ENCODE measurements at places on chromosomes 13 and 19.

- no peaks in the 10 kb centered on the region for H3K4me1 ChIP-seq
- DNase-seq, result peak; percentile 36
Observed at GRCh38 chr13:35293579-35294226, 182.8 kb downstream of the MAB21L1 start.

GRCh38 chr13:71864986-71865873, 1.8 kb downstream of the DACH1 start:
- H3K4me3 ChIP-seq, result peak overlapping the region; percentile 65
- H3K4me1 ChIP-seq, result peaks cover 13% of the 10 kb centered on the region
- peak; percentile 20 for DNase-seq
- no peak overlapping the region for H3K27ac ChIP-seq
- H3K36me3 ChIP-seq, result no peaks in the 10 kb centered on the region

GRCh38 chr19:3668331-3669081, 31.8 kb downstream of the PIP5K1C start:
- peaks cover 44% of the 10 kb centered on the region for H3K4me1 ChIP-seq
- H3K36me3 ChIP-seq, result no peaks in the 10 kb centered on the region
- H3K4me3 ChIP-seq, result no peak overlapping the region
- H3K27me3 ChIP-seq, result no peaks in the 10 kb centered on the region
- DNase-seq, result peak; percentile 26

GRCh38 chr13:40798380-40798779, 9.0 kb downstream of the SLC25A15 start:
- no peak overlapping the region for H3K4me3 ChIP-seq
- H3K27me3 ChIP-seq, result no peaks in the 10 kb centered on the region
- peaks cover 24% of the 10 kb centered on the region for H3K36me3 ChIP-seq
- DNase-seq, result no peak

DNA sequence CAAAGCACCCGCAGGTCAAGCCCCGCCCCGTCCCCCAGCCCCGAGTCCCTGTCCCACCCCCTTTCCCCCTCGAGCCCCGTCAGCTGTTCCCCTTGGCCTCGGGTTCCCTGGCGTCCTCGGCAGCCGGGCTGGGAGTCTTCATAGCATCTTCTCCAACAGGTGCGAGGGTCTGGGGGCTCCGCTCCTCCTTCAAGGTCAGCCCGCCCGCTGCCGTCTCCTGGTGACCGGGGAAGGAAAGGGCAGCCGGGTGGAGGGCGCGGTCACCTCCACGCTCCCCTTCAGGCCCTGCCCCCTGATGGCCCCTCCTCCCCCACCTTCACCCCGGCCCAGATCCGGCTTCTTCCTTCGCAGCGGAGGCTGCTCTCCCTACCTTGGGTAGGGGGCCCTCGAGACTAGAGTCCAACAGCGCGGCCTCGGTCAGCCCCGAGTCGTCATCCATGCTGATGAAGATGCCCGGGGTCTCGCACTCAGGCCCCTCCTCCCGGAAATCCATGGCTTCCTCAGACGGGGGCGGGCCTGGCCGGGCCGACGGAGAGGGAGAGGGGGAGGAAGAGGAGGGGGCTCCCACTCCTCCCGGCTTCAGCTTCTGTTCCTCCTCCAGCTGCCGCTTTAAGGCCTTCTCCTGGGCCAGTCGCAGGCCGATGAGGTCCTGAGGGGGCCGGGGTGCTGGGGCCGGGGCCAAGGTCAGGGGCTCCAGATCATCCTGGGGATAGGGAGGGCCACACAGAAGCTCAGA, 541 bp upstream of the RSPH6A start:
- peaks cover 8% of the 10 kb centered on the region for H3K4me1 ChIP-seq
- H3K27me3 ChIP-seq, result no peaks in the 10 kb centered on the region
- peaks cover 4% of the 10 kb centered on the region for H3K36me3 ChIP-seq
- H3K4me3 ChIP-seq, result no peak overlapping the region
- H3K27ac ChIP-seq, result no peak overlapping the region

- no peaks in the 10 kb centered on the region for H3K4me1 ChIP-seq
- no peaks in the 10 kb centered on the region for H3K27me3 ChIP-seq
- no peaks in the 10 kb centered on the region for H3K36me3 ChIP-seq
- no peak overlapping the region for H3K4me3 ChIP-seq
- no peak for DNase-seq
Observed at GRCh38 chr13:85741017-85741416, 58.2 kb downstream of the SLITRK6 start.

DNA sequence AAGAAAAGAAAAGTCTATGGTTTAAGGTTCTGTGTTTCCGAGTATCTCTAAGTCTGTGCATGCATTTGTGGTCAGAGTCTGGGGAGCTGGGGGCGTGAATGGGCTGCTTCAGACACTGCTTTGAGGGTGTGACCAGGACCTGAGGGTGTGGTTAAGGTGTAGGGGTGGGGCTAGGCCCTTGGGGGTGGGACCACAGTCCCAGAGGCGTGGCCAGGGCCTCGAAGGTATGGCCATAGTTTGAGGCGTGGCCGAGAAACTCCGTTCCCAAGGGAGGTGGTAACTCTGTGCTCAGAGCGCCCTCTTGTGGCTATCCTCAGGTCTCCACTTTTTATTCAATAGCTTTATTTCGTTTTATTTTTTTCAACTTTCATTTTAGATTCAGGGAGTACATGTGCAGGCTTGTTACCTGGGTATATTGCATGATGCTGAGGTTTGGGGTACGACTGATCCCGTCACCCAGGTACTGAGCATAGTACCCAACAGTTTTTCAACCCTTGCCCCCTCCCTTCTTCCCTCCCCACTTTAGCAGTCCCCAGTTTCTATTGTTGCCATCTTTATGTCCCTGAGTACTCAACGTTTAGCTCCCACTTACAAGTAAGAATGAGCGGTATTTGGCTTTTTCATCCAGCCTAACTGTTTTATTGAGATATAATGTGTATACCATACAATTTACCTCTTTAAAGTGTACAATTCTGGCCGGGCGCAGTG, 7.0 kb upstream of the CBLC start:
- H3K27ac ChIP-seq, result no peak overlapping the region
- H3K36me3 ChIP-seq, result no peaks in the 10 kb centered on the region
- no peaks in the 10 kb centered on the region for H3K27me3 ChIP-seq
- H3K4me1 ChIP-seq, result peaks cover 14% of the 10 kb centered on the region
- H3K4me3 ChIP-seq, result no peak overlapping the region

DNA sequence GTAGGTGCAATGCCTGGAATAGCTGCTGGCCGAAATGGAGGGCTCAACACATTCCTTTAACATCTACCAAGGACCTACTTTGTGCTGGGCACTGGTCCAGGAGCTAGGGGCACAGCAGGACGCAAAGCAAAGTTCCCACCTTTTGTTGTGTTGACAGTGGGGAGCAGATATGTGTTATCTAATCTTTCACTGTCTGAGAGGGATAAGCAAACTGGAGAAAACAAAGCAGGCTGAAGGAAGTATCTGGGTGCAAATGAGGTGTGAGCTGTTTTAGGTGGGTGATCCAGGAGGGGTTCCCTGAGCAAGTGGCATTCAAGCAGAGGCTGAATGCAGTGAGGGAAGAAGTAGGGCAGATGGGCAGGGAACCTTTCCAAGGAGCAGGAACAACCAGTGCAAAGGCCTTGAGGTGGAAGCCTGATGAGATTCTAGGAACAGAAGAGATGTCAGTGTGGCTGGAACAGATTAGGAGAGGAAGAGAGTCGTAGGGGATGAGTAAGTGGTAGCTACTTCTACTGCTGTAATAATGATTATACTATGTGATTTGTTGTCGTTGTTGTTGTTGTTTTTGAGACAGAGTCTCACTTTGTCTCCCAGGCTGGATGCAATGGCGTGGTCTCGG, 2.2 kb upstream of the PLAUR start:
- no peak overlapping the region for H3K27ac ChIP-seq
- no peak overlapping the region for H3K4me3 ChIP-seq
- H3K4me1 ChIP-seq, result peaks cover 35% of the 10 kb centered on the region

DNA sequence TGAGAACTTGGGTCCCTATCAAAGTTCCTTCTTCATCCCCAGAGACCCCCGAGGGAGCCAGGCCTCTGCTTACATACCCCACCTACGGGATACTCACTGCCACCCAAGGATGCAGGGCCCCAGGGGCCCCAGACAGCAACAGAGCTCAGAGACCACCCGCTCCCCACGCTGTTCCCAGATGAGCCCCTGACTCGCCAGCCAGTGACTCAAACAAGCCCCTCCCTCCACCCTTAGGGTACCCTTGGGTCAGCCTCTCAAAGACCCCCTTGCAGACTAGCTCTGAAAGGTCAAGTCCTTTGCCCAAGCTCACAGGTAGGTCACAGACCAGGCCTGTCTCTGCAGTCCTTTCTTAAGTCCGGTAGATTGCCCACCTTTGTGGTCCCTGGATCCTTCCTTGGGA, 45.7 kb downstream of the CD320 start:
- H3K4me3 ChIP-seq, result no peak overlapping the region
- H3K27me3 ChIP-seq, result no peaks in the 10 kb centered on the region
- no peak for DNase-seq
- H3K4me1 ChIP-seq, result no peaks in the 10 kb centered on the region
- H3K27ac ChIP-seq, result no peak overlapping the region
- no peaks in the 10 kb centered on the region for H3K36me3 ChIP-seq

DNA sequence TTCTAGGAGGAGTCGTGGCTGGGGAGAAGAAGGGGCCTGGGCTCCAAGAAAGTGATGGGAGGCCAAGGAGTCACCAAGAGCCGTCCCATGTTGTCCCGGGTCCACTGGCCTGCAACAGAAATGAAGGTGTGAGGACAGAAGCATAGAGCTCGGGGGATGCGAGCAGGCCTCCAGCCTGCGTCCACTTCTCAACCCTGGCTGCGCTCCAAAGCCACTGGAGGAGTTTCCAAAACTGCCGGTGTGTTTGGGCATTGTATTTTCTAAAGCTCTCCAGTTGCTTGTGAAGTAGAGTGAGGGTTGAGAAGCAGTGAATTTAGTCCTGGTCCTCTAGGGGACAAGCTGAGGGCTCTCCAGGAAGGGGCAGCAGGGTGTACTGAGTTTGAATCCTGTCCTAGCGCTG, 13.0 kb downstream of the FFAR2 start:
- H3K27ac ChIP-seq, result no peak overlapping the region
- H3K36me3 ChIP-seq, result no peaks in the 10 kb centered on the region
- no peaks in the 10 kb centered on the region for H3K4me1 ChIP-seq

DNA sequence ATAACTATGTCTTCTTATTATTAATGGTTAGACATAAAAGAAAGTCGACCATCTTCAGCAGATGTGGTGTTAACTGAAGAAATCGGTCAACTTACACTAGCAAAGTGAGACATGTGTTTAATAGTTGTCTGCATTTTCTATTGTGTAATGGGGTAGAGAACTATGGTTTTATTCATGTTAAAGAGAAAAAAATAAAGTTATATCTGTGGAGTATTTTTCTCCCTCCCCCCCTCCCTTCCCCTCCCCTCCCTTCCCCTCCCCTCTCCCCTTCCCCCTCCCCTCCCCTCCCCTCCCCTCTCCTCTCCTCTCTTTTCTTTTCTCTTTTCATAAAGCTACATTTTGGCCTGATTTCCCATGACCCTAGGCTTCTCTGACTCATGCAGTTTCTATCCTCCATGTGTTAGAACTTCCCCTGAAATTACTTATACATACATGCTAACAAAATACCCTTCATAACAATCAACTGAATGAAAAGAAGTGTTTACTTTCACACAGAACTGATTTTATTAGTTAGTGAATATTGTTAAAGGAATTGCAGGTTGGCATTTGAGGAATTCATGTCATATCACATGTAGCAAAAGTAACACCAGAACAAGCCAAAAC, 1431.0 kb upstream of the ATXN8OS start:
- H3K27me3 ChIP-seq, result no peaks in the 10 kb centered on the region
- no peak overlapping the region for H3K4me3 ChIP-seq
- H3K27ac ChIP-seq, result no peak overlapping the region
- H3K36me3 ChIP-seq, result no peaks in the 10 kb centered on the region

GRCh38 chr13:46184277-46184699, 2.3 kb upstream of the LCP1 start:
- H3K4me1 ChIP-seq, result no peaks in the 10 kb centered on the region
- H3K36me3 ChIP-seq, result no peaks in the 10 kb centered on the region
- no peak overlapping the region for H3K27ac ChIP-seq
- DNase-seq, result no peak
- H3K27me3 ChIP-seq, result peaks cover 3% of the 10 kb centered on the region

DNA sequence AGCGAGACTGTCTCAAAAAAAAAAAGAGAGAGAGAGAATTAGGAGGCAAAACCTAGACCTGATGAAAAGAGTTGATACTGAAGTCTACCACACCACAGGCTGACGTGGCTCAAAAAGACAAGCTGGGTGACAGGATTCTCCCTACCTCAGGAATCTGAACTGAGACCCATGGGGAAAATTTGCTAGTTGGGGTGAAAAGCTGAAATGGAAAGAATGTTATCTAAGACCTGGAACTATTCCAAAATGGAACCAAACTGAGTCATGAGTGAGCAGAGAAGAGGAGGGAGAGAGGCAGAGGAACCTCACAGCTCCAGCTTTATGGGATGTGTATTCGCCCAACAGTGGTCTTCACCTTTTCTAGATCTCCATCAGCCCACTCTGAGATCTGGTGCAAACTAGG, 11.7 kb downstream of the SMG9 start:
- peaks cover 11% of the 10 kb centered on the region for H3K4me1 ChIP-seq
- no peaks in the 10 kb centered on the region for H3K27me3 ChIP-seq
- peak overlapping the region; percentile 41 for H3K27ac ChIP-seq
- no peak overlapping the region for H3K4me3 ChIP-seq
- peaks cover 51% of the 10 kb centered on the region for H3K36me3 ChIP-seq
- DNase-seq, result peak; percentile 90

DNA sequence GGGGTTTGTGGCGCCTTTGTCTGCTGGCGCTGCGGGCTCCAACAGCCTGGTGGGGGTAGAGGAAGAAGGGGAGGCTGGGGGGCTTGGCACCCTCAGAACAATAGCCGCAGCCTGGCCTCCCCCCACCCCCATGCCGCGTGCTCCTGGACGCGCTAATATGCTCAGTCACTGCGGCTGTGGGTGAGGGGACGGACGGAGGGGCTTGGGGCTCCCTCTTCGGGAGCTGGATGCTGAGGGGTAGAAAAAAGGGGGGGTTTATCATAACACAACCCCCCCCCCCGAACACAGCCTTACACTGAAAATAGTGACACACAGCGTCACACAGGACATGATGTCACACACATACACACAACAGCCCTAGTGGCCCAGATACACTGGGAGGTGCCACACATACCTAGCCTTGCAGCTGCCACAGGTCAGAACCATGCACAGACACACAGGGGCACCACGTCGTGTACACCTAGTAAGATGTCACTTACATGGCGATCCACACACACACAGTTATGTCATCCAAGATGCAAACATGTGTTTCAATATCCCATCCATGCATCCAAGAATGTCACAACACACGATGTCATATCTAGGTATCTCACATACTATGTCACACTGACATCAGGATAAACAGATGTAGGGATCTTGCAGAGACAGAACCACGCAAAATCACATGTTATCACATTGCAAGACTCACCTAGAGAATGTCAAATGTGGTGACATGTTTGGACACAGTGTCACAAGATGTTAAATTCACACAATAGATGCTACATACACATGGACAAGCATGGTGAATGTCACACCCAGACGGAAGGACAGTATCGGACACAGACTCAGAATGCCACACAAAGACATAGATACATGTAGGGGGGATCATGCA, 806 bp downstream of the MAST1 start:
- H3K36me3 ChIP-seq, result no peaks in the 10 kb centered on the region
- no peak overlapping the region for H3K27ac ChIP-seq
- peaks cover 4% of the 10 kb centered on the region for H3K4me1 ChIP-seq
- no peak for DNase-seq

Measured in astrocyte (in vitro differentiated cells and primary cell).